ENCODE measurements at places on chromosomes 12 and 14. TPM values are rescaled to one million over a fixed set of nuclear protein-coding genes. Genes with fewer than 3 reads are reported as not detected.

Gene KIF5A
- total RNA-seq: 0.20 TPM

Gene PSMD9
- total RNA-seq: 113 TPM

Gene ADAMTS20
- total RNA-seq: not detected

Gene USP5
- total RNA-seq: 86.8 TPM

All from A549 treated with dexamethasone at 1 μM for 4 hours (cell line).